ENCODE measurements at places on chromosomes 12 and 14.

DNA sequence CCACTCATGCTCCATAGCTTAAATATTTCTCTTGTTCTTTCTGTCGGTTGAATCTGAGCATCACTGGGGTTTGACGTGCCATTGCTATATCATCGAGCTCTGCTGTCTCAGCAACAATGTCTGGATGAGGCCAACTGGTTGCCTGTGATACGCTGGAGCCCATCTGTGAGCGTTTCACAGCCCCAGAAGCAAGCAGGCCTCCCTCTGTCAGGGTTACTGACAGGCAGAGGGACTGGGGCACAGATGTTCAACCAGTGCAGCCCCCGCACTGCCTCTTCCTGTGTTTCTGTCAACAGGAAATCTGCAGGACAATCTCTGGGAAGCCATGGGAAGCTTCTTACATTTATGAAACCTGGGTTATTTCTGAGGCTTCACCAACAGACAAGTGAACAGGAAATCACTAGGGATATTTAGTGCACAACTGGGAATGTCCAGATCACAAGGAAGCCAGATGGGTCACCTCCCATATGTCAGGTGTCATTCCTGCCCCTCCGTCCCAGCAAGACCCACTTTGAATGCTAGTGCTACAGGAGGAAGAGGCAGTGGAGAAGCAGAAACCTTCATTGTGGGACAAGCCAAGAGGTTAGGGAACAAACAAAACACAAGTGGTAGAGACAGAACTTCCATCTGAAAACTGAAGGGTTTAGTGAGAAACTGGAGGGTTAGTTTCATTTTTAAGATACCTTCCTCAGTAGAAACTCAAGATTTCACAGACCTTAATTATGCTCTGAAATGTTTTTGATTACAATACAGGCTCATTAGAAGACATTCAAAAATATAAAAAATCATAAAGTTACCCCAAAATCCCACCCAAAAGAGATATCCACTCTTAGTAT is 24.1 kb downstream of the DMAC2L start:
- DNase-seq: peak; percentile 34

DNA sequence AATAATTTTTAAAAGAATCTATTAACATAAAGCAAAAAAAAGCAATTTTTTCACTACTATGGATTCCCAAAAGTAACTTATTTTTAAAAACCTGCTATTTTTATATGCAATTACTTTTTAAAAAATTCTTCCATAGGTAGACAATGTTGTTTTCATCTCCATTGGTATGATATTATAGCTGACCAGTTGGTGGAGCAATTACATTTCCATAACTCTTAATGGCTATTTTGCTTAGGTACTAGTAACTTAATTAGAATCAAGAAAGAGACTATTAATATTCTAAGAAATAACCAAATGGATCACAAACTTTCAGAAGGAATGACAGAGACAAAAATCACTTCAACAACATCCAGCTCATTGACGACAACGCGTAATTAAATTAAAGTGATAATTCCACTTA is 64.7 kb upstream of the PTCSC3 start:
- no peak for DNase-seq

DNA sequence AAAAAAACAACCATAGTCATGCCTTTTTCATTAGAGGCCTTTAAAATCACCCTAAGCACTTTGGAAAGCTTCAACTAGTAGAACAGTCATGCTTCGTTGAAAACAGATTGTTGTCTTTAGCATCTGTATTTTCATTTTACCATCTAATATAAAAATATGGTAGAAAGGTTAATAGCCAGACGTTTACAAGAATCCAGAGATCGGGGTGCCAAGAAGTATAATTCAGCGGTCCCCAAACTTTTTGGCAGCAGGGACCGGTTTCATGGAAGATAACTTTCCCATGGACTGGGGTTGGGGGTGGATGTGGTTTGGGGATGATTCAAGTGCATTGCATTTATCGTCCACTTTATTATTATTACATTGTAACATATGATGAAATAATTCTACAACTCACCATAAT is 138.4 kb downstream of the GLT1D1 start:
- DNase-seq: no peak

DNA sequence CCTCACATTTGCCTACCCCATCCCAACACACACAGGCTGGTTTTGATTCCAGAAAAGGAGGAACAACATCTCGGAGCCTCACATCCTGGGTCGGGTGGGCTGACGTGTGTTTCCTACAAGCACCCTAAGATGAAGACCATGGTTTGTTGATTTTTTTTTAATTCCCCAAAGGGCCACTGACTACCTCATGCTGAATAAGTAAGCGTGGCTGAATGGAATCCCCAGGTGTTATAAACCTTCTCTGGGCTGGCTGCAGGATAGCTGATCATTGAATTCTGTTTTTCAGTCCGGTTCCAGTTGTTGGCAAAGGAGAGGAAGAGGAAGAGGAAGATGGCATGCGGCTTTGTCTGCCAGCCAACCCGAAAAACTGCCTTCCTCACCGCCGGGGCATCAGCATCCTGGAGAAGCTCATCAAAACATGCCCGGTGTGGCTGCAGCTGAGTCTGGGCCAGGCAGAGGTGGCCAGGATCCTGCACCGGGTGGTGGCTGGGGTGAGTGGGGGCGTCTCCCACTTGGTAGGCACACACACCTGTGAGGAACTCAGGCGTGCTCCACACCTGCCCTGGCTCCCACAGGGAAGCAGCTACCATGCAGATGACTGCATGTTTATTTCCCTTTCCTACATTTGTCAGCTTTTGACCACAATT is 42.0 kb downstream of the RIN3 start:
- no peak for DNase-seq

DNA sequence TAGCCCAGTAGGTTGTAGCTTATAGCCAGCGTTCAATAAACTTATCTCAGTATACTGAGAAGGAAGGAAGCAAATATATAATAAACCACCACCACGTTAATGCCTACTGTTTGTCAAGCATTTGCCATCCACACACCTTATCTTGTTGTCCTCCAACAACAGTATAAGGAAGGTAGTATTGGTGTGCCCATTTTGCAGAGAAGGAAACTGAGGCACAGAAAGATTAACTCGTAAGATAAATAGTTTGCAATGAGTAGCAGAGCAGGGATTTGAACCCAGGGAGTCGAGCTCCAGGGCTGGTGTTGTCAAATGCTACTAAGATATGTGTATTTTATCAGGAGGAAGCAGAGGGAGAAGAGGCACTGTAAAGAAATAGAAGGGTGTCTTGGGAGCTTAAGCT is 27.8 kb upstream of the FOS start:
- DNase-seq: no peak

DNA sequence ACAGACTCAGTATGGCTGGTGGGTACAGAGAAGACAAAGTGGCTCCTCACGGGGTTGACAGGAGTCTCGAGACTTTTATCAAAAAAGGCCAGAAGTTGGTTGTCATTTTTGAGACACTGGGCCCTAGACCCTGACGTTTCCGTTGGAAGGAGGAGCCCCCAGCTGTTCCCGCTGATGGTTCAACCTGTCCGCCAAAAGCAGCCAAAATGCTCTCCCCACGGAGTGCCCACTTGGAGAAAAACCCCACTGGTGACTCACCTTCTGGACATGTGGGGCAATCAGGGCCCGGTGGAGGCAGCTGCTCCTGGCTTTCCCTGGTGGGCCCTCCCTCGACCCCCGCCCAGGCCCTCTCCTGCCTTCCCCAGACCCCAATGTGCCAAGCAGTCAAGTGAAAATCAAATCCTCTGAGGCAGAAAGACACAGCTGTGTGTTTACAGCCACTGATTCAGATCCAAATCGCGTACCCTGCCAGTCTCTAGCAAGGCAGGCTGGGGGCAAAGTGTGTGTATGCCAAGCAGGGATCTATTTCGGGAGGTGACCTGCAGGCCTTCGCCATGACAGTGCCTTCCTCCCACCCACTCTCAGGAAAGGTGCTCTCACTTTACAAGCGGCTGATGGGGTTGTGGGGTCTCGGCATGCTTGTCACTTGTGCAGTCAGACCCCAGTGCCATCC is 347.4 kb downstream of the DPF3 start:
- DNase-seq: no peak

GRCh38 chr12:42790761-42791151 is 201.2 kb upstream of the PRICKLE1 start:
- DNase-seq: no peak

DNA sequence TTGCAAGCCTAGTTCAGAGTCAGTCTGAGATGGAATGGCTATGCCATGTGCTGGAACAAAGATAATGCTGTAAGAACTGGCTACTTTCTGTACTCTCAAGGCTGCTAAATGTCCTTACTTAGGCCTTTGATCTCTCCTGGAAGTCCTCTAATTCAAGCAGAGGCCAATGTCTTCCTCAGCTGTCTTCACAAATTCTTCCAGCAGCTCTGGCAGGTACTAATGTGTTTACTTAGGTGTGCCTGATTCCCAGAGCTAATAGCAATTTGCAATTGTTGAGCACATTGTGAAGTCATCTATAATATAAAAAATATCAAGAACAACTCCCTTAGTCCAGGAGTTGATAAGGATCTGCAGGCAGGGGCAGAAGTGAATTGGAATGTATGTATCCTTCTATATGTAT is 3.8 kb upstream of the MYF5 start:
- no peak for DNase-seq

DNA sequence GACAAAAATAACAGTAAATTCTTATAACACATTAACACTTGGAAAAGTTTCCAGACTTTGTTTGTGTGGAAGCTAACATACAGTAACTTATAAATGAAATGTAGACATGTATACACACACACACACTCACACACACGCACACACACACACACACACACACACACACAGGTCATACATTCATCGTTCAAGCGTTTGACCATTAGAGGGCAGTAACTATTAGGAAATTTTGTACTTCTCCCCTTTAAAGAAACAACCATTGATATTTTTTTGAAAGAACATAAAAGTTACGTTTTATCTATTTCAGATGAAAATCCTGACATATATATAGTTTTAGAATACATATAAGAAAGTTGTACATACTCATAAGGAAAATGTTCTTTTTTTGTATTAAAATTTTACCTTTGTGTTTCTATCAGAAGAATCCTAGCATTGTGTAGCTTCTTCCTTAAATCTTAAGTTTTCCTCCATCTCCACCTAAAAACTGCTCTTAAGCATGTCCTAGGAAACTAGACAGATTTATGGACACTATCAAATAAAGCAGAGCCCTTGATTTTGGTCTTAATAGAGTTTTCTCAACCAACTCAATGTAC is 29.0 kb downstream of the PTPRQ start:
- peak; percentile 5 for DNase-seq

- DNase-seq: no peak
Measured at GRCh38 chr14:104753528-104754212, 723 bp downstream of the SIVA1 start.

- DNase-seq: peak; percentile 63
Measured at GRCh38 chr12:118061011-118061872, at the start of gene WSB2. Gene WSB2, minus strand, starts transcription at chr12:118061179. Its CDS starts 131 bp downstream, at chr12:118061048.

DNA sequence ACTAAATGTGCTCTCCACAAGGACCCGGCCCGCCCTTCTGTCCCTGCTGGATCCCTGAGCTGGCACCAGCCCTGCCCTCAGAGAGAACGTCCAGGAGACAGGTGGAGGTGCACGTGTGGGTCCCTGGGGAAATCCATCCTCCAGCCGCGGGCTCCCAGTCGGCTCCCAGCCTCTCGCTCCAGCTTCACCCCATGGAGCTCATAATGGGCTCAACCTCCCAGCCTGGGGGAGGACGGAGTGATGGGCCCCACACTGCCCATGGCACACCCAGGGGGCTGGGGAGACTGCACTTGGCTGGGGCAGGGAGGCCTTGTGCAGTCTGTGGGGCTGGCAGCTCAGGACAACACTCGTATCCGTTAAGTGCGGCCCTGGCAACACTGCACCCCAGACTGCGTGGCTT is 250.5 kb downstream of the TMEM121 start:
- DNase-seq: no peak

GRCh38 chr12:88993651-88994050 is 358.6 kb downstream of the DUSP6 start:
- no peak for DNase-seq

DNA sequence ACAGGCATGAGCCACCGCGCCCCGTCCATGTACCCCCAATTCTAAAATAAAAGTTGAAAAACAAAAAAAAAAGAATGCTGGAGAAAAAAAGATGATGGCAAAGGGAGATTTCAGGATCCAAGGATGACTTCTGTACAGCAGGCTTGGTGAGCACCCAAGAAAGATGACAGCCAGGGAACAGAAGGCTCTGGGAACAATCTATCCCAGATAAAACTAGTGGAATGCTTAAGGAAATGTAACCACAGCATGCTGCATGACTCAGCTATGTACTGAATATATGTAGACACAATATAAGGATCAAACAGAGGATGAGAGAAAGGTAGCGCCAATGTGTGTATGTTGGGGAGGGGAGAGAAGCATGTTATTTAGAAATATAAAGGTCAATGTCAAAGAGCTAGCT is 123.7 kb upstream of the TMTC1 start:
- DNase-seq: no peak

GRCh38 chr14:34920339-34920738 is 45.2 kb upstream of the BAZ1A start:
- no peak for DNase-seq

DNA sequence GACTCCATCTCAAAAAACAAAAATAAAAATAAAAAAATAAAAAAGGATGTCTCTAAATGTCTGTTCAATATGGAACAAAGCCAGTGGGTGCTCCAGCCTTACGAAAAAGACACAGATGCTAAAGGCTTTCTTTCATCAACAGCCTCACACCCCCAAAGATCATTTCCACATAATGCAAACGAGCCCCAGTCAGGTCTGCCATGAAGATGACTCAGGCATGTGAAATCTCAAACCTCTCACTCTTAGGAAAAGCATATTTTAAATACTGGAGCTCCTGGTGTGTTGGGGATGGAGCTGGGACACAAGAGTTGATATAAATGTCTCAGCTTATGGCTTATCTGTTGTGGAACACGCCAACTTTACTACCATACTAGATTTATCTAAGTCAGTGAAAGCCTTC is 49.9 kb upstream of the PLXNC1 start:
- DNase-seq: no peak

DNA sequence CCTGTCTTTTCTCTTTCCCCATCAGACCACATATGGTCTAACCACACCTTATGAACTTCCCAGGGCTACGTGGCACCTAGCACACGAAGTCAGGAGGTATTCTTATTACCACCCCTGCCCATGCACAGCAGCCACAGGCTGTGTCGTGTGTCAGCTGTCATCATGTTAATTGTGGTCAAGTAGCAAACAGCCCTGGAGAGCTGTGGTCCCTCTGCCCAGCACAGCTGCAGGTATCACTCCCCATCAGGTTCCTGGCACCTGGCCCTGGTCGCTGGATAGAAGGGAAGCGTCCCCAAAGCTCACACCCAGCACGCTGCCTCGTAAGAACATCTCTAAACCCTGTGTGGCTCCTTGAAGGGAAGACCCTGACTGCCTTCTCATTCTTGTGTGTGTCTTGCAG is 45.4 kb downstream of the CLMN start:
- no peak for DNase-seq

- no peak for DNase-seq
Measured at GRCh38 chr12:9075138-9075535, 40.6 kb downstream of the A2M start.

GRCh38 chr14:24508155-24508840 is at the start of gene CMA1:
Gene CMA1, minus strand, starts transcription at chr14:24508265. Its CDS starts 30 bp downstream, at chr14:24508235.
- no peak for DNase-seq

GRCh38 chr14:64035143-64035542 is 182.3 kb downstream of the SYNE2 start:
- DNase-seq: no peak

- no peak for DNase-seq
Measured at GRCh38 chr14:61918998-61919397, 156.8 kb downstream of the SNAPC1 start.

GRCh38 chr14:67513631-67514108 is 19.4 kb upstream of the PLEKHH1 start:
- no peak for DNase-seq

GRCh38 chr12:8629486-8630033 is 16.9 kb upstream of the AICDA start:
- DNase-seq: peak; percentile 29

Measured in activated CD8-positive, alpha-beta T cell treated with anti-CD3 and anti-CD28 coated beads for 36 hours (primary cell).